ENCODE measurements at places on chromosomes 4 and X.

DNA sequence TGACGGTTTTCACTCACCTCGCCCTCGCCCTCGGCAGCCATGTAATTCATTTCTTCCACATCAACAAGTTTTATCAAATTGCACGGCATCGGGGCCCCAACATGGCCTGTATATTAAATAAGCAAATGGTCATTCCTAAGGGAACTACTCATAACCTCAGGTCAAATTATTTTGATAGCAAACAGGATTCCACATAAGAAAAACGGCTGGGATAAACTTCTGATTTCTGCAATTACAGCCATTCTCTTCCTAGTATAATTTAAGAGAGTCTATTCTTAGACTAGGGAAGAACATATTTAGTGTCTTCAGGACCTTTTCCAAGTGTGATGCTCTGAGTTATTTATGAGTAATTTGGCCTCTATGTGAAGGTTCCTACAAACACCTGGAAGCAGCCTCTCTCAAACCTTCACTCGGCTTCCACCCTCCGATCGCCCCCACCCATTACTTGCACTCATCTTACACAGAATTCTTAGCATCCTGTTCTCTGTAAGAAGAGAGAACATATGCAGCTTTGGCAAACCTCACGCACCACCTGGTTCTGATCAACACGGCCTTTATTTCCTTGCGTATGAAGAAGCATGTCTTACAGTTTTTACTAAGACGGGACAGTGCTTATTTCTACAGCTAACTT lies 29.4 kb upstream of the CENPU start:
- DNase-seq, result no peak

GRCh38 chr4:147596981-147597380 lies 20.2 kb upstream of the TMEM184C start:
- DNase-seq, result no peak

GRCh38 chrX:68868902-68869800 lies 40.3 kb downstream of the EFNB1 start:
- no peak for DNase-seq

- DNase-seq, result no peak
These were observed 83.8 kb upstream of the ZIC3 start for GRCh38 chrX:137482136-137482535.

DNA sequence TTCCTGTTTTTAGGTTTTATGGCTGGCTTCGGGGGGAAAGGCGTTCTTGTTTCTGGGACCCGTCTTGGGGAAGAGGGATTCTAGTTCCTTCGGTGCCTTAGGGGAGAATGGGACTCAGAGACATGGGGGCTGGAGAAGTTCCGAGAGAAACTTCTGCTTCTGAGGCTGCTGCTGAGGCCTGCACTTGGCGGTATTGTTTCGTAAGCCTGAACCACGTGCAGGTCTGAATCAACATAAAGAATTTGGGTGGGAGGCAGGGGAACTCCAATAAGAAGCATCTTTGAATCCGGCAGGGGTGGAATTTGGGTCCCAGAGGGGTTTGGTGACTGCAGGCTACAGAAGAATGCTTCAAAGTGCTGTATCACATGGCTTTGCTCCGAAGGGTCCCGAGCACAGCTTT lies 15.1 kb downstream of the XG start:
- no peak for DNase-seq

DNA sequence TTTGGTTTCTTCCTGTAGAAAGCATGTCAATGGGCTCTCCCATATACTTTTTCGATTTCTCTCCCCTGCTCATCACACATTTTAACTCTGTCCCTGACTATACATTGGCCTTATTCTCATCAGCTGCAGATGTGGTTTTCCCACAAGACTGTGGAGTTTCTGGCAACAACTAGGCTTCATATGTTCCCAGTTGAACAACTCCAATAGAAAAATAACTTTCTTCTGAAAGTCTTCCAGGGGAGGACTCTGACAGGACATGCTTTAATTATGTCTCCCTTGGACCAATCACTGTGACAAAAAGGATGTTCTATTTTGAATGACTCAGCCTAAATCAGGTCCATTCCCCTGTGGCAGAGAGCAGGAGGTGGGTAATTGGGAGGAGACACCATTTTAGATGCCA lies 28.1 kb downstream of the SPANXC start:
- DNase-seq, result no peak

DNA sequence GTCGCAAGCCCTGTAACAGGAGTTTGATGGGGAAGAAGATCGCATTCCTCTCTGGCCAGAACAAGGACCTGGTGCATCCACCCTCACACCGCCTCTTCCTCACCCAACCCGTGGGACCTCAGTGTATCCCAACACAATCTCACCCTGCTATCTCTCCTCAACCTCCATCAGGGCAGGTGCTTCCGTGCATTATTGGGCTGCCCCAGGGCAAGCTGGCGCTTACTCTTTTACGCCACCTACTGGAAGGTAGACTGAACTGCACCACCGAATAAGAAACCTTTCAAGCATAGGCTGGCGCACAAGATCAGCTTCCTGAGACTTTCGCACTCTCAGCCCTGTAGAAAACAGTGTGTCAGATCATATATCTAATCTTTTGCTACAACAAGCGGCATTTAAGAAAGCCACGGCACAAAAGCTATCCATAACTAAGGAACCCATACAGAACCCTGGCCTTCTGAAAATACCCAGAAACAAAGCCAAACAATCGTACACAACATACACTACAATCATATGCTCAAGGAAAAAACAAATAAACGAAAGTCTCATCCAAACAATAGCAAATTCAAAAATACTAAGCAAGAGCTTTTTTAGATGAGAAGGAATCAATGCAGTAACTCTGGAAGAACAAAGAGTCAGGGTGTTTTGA lies 209.3 kb downstream of the UGT8 start:
- DNase-seq, result peak; percentile 46

DNA sequence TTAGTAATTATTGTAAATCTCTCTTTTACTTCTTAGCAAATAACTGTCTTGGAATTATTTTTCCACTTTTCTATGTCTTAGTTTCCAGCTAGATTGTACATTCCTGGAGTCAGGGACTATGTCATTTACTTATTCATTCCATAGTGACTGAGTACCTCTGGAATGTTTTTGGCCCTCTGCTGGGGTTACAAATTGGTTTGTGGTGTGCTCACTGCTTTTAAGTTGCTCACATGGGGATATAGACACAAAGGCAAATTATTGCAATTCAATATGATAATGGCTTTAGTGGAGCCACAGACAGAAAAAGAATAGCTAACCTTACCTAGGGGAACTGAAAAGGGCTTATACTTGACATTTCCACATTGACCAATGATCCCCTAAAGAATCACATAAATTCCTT lies 63.7 kb upstream of the PDGFRA start:
- no peak for DNase-seq

DNA sequence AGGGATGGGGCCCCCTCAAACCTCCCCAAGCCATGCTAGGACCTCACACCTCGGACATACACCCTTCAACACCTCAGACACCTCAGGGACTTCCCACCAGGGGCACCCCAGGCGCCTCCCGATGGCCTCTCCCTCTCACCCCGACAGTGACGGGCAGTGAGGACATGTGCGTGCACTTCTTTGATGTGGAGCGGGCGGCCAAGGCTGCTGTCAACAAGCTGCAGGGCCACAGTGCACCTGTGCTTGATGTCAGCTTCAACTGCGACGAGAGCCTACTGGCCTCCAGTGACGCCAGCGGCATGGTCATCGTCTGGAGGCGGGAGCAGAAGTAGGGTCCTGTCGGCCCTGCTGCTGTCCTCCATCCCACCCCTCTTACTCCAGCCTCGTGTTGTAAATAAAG lies 7.4 kb downstream of the WDR13 start:
- DNase-seq, result no peak

DNA sequence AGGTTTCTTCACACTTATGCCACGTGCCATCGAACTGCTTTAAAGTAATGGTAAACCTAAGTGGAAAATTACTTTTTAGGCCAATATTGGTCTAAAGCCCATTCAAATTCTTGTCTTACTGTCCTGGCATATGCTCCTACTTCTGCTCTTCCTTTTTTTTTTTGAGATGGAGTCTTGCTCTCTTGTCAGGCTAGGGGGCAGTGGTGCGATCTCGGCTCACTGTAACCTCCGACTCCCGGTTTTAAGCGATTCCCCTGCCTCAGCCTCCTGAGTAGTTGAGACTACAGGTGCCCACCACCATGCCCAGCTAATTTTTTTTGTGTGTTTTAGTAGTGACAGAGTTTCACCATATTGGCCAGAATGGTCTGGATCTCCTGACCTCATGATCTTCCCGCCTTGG lies 129.0 kb upstream of the TECRL start:
- no peak for DNase-seq

DNA sequence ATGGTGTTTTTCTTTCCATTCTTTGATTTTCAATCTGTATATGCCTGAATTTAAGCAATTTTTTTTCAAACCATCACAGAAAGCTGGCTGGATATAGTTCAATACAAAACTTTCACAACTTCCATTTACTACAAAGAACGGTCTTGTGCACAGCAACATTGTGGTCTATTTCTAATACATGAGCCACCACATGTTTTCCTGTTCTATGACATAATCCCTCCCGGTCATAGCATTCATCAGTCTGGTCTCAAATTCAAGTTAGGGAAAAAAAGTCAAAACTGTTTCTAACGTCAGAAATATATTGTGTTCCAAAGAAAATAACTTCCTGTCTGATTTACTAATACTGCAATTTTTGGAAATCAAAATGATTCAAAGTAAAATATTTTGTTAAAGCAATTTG lies 7.5 kb upstream of the CXCL6 start:
- no peak for DNase-seq

- no peak for DNase-seq
These were observed 669.2 kb upstream of the AADAT start for GRCh38 chr4:170758988-170759387.

- no peak for DNase-seq
These were observed 86.2 kb downstream of the SLC39A8 start for GRCh38 chr4:102259081-102259480.

- no peak for DNase-seq
These were observed 40.8 kb downstream of the LAMP2 start for GRCh38 chrX:120428309-120428708.

All from activated CD4-positive, alpha-beta T cell treated with anti-CD3 and anti-CD28 coated beads, Interleukin-2, amount 10 ng/mL, durations not matched to agents 7 days and 5 days (primary cell).